ENCODE measurements at places on chromosomes 1 and 21.
A peak's percentile ranks its signal among the peaks of the same experiment; 100 is the strongest.

- DNase-seq, result no peak
Observed at GRCh38 chr21:27164208-27165177, 197.6 kb upstream of the ADAMTS5 start.

- DNase-seq, result no peak
Observed at GRCh38 chr1:202116287-202116686, 6.4 kb upstream of the GPR37L1 start.

GRCh38 chr1:185564816-185565215, 169.4 kb upstream of the HMCN1 start:
- no peak for DNase-seq

DNA sequence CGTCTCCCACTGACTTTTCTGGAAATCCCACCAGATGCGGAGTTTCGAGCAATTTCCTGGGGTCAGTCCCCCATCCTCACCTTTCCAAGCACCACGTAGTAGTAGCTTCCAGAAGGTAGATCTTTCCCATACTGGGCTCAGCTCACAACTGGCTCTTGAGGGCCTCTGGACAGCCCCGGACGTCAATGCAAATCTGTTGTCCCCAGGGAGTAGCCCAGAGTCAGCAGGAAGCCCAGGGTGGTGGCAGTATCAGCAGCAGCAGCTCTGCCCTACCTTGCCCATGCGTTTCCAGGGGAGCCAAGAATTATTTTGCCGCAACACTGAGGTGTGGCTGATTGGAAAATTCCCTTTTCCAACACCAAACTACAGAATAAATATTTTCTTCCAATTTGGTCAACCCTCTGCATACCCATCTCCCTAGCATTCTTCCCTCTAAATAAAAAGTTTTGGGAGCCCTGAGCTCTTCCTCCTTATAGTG, 70.3 kb downstream of the CD46 start:
- no peak for DNase-seq

GRCh38 chr1:11935057-11935412, 518 bp downstream of the PLOD1 start:
- no peak for DNase-seq

GRCh38 chr1:17274186-17275170, 25.6 kb downstream of the PADI3 start:
- peak; percentile 17 for DNase-seq

- DNase-seq, result no peak
Observed at GRCh38 chr1:177002891-177003290, 161.6 kb downstream of the ASTN1 start.

DNA sequence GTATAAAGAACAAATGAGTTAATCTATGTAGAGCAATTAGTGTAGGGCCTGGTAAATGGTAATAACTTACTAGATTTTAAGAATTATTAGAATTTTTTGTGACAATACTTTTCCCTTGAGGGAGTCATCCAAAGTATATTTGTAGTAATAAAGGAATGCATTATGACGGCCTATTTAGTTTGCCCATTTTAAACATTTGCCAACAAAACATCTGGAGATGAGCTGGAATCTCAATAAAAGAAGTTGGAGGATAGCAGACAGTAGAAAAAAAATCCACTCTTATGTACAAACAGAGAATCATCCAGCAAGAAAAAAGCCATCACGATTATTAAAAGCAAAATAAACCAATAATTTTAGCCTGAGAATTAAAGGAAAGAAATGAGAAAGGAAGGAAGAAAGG, 567.3 kb upstream of the ADAMTS5 start:
- DNase-seq, result no peak

DNA sequence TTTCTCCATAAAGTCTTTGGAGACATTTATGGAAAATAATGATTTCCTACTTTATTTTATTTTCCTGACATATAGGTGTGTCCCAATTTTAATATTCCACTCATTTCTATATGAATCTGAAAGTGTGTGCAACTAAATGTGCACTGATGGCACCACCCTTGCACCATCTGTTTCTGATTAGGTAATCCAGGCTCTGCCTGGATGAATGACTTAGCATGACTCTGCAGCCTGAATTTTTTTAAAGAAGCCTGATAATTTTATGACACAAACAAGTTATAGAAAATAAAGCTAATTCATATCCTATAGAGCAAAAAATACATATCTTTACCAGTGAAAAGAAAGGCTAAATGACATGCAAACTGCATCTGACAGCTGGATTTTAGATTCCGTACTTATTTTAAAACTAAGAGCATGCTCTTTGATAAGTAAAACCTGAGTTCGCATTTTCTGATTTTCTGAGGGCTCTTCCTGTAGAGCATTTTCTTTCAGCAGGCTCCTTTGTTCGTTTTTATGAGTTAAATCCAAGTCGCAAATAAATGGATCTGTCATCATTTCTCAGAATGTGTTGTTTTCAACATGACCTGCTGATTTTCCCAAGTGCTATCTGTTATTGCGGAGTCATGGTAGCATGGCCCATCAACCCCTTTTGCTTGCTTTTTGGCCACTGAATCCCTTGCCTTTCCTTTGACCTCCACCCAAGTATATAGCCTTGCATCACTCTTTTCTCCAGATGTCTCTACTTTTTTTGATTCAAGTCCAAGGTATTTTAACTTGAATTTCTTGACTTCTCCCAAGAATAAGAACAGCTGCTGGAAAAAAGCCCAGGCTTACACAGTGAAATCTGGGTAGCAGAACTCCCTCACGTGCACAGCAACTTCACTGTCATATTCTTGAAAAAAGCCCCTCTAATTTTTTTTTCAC, 52.8 kb upstream of the LYPLAL1 start:
- no peak for DNase-seq

- DNase-seq, result no peak
Observed at GRCh38 chr21:38244885-38245869, 11.6 kb upstream of the KCNJ15 start.

DNA sequence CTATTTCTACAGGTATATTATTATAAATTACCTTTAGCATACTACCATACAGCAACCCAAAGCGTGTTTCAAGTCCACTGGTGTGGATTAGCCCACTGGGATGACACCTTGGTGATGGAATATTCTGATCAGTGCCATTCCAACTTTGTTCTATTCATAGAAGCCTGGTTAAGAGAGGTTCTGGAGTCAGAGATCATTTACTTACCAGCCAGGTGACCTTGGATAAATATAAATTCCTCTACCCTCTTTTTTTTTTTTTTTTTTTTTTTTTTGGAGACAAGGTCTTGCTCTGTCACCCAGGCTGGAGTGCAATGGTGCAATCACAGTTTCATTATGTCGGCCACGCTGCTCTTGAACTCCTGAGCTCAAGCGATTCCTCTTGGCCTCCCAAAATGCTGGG, at the start of gene SPATA45:
Gene SPATA45 (minus strand): TSS at position 101 of the 400 bp plus-strand sequence. CDS start 11,500 bp downstream, outside the sequence.
- DNase-seq, result no peak

DNA sequence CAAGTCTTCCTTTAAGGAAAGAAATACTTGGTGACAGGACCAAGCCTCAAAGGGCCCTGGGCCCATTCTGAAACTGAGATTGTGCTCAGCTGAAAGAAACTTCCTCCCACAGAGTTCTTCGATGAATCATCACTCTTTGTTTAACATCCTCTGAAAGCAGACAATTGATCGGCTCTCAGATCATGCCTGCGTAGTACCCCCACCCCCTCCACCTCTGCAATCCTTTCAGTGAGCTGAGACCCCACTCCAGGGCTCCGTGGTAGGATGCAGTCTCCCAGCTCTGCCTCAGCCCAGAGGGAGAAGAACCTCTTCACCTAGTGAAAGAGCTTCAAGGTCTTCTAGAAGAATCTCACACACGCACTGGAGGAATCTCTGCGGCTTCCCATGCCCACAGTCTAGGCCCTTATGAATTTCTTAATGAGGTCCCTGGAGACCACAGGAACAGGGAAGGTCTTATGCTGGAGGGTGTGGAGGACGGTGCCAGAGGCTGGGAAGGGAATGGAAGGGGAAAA, 104.9 kb upstream of the SOD1 start:
- no peak for DNase-seq

DNA sequence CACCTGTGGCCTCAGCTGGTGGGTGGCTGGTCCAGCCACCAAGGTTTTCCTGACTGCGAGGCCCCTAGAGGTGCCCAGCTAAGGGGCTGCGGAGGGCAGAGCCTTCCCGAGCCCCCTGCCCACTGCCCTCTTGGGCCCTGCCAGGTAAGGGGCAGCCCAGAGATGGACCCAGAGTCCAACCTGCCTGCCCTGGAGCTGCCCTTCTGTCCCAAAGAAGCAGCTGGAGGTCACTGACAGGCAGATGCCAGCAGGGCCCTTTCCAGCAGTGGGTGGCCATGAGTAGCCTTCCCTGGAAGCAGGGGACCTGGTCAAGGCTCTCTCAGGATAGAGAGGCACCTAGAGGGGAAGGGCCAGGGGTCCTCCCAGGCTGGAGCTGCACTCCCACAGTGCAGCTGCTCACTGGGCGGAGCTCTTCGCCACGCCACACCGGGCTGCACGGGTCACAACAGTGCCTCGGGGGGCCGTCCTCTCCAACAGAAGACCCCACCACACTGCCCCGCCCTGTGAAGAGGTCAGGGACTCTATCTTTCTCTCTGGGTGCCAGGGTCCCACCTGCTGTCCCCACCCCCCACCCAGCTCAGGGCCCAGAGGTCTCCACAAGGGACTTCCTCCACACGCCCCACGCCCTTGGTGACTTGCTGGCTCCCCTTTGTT, 10.9 kb upstream of the GNB1 start:
- no peak for DNase-seq
